ENCODE measurements at places on chromosomes 5 and 9.

- DNase-seq = no peak
Observed at GRCh38 chr5:82497242-82497641, 219.1 kb upstream of the RPS23 start.

DNA sequence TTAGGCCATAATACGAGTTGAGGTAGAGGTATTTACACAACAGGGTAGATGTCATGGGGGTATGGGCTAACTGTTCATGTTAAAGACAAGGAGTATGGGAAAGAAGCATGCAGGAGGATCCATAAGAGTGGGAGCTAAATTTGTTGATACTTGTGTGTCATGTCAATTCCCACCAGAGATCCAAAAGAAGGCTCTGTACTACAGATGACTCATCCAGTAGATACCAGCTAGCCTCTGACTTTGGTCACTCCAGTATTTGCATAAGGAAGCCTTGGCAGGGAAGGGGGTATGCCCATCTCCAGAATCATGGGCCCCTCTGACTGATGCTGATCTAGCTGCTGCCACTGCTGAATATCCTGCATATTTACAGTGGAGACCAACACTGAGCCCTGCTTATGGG lies 743.7 kb upstream of the GRAMD2B start:
- DNase-seq = no peak

GRCh38 chr5:10565785-10566542 lies 2.1 kb downstream of the ANKRD33B start:
- DNase-seq = no peak

GRCh38 chr9:109063760-109064159 lies 50.5 kb upstream of the CTNNAL1 start:
- no peak for DNase-seq

All from stimulated activated CD8-positive, alpha-beta memory T cell treated with anti-CD3 and anti-CD28 coated beads, Interleukin-12 subunit alpha, Interleukin-12 subunit beta, amount 100 ng/mL, for 1 hour (primary cell).